HFFc6 (cell line): ENCODE measurements at places on chromosomes 4 and X. TPM values are rescaled to one million over a fixed set of nuclear protein-coding genes. Genes with fewer than 3 reads are reported as not detected.

- DNase-seq, result peak; percentile 64
Measured at GRCh38 chrX:16687514-16687913, 25.0 kb downstream of the CTPS2 start.

GRCh38 chrX:124435616-124436015 lies 89.3 kb downstream of the SH2D1A start:
- DNase-seq, result no peak

DNA sequence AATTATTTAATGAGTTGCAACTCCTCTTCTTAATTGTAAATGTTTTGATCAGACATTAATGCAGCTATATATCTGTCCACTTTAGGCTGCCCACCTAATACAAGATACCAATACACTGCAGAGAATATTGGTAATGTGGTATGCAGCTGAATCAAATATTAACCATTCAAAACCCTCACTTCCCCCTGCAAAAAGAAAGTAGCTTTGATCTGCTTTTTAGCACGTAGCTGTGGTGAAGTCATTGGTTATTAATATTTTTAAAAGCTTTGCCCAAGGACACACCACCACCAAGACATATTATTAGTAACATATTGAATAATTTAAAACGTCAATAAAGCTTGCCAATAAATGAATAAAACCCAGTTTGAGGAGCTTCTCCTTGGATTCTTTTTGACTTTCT lies 28.6 kb upstream of the CYP2U1 start:
- no peak for DNase-seq

GRCh38 chr4:48963042-48963679 lies 22.9 kb upstream of the CWH43 start:
- DNase-seq, result peak; percentile 87

DNA sequence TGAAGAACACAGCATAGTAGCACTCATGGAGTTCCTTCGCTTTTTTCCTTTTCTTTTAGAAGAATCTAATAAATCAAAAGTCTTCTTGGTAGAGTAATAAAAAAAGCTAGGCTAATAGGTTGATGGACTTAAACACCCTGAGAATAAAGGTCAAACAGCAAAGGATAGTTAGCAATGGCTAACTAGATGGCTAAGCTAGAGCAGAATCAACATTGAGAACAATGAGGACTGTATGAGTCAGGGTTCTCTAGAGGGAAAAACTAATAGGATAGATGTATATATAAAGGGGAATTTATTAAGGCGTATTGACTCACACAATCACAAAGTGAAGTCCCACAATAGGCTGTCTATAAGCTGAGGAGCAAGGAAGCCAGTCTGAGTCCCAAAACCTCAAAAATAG lies 550.9 kb downstream of the GLUD2 start:
- no peak for DNase-seq

GRCh38 chrX:68402094-68402493 lies 31.2 kb downstream of the OPHN1 start:
- DNase-seq, result no peak

The DOK7 gene
- total RNA-seq, result not detected in 3 replicates

DNA sequence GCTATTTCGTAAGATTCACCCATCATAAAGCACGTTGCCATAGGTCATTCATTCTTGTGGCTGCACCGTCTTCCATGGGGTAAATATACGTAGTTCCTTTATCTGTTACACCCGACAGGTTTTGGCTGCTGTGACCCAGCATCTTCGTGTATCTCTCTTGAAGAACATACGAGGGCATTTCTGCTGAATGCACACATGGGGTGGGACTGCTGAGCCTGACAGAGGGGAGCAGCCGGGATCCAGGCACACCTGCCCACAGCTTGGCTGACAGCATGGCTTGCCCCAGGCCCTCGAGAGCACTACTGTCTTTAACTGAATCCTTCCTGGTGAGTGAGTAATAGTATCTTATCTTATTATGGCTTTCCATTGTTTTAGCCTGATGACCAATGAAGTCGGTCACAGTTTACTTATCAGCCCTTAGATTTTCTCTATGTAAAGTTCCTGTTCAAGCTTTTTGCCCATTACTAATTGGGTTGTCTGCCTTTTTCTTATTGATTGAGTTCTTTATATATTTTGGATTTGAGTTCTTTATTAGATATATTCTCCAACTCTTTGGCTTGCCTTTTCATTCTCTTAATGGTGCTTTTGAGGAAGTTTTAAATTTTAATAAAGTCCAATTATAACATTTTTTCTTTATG lies 45.0 kb upstream of the MXD4 start:
- no peak for DNase-seq

The AMOT gene
- 0.03 to 0.30 TPM (median 0.10 TPM) in 3 replicates for total RNA-seq

The SNCA gene
- 0.15 TPM in 2 of 3 replicates, not detected in the other for total RNA-seq

DNA sequence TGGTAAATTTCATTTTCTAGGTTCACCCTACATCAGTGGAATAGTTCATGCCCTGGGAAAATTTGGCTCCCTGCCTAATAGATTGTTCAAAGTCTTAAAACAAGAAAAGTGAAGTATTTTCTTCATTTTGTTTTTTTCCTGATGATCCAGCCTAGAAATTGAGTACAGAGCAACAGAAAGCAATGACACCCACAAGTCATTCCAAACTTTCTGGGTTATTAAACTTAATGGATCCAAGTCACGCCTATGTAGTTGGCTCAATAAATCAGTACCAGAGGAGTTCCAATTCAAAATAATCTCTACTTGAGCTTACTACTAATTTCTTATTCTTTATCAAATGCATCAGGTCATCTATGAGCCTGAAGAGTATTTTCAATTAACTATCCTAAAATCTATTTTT lies 937.6 kb upstream of the SLIT2 start:
- no peak for DNase-seq

GRCh38 chr4:97670703-97671269 lies 472.5 kb downstream of the STPG2 start:
- no peak for DNase-seq

- peak; percentile 4 for DNase-seq
Measured at GRCh38 chrX:129818123-129818522, 25.6 kb downstream of the ZDHHC9 start.

The PLK4 gene
- total RNA-seq, result 7.8 and 14.1 TPM in 2 replicates

DNA sequence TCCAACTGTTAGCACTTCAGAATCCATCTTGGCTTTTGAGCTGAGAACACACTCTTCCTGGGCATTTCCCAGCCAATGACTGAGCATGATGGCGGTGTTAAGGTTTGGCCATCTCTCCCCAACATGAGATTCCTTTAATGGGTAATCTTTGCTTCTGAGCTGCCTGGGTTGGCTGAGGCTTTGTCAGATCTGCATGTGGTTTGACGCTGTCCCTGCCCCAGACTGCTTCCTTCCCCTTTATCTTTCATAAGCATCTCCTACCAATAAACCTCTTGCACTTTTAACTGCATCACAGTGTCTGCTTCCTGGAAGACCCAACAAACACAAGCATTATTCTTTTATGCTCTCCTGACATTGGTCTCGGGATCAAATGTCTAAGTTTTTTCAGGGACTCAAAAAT lies 31.5 kb upstream of the DIPK2B start:
- no peak for DNase-seq

The NLRP2B gene
- not detected in 3 replicates for total RNA-seq

The UGT2A1 gene
- not detected in 3 replicates for total RNA-seq

DNA sequence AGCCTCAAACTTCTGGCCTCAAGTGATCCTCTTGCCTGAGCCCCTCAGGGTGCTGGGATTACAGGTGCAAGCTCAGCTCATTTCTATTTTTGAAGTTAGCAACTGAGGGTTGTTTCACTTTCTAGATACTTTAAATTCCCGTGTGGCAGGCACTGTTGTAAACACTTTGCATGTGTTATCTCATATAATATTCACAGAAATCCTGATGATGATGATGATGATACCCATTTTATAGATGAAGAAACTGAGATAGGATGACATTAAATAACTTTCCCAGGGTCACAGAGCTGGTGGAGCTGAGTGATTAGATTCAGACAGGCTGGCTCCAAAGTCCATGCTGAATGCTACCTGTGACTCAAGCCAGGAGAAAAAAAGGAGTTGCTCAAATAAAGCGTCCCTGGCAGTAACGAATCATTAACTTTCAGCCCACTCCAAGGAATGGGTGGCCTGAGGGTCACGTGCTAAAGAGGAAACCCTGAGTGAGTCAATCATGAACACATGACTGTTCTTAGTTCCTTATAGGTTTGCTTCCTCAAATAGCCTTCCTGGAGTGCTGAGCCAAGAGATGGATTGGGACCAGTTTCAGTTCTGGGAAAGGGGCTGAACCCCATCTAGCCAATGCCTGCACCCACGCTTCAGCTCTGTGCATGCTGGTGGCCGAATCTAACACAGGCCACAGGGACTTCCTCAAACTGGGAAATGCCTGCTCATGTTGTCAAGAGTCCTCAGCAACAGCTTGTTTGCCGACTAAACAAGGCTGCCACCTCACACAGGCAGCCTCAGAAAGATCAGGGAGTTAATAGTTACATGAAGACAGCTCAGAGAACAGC lies 52.8 kb downstream of the RBM47 start:
- peak; percentile 90 for DNase-seq

DNA sequence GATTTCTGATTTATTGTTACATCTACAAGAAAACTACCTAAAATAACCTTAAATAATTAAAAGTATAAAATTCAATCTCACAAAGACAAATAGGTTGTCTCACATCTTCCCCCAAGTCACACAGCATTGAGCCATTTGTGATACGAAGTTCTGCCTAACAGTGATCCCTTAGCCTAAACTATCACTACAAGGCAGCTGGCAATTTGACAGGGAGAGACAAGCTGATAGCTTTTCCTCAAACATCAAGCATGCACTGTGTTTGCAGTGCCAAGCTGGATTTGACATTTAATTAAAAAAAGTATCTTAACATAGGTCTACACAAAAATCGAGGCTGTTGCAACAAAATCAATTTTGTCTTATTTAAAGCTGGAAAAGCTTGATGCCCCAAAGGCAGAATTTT lies 464.7 kb upstream of the TRAM1L1 start:
- DNase-seq, result no peak

- DNase-seq, result peak; percentile 36
Measured at GRCh38 chrX:72268597-72269365, 8.3 kb downstream of the RPS4X start.
